GF-D8 (cell line): ENCODE measurements at places on chromosomes 11 and 22.

GRCh38 chr22:31800065-31800464 lies 46.2 kb downstream of the DEPDC5 start:
- DNase-seq: no peak

DNA sequence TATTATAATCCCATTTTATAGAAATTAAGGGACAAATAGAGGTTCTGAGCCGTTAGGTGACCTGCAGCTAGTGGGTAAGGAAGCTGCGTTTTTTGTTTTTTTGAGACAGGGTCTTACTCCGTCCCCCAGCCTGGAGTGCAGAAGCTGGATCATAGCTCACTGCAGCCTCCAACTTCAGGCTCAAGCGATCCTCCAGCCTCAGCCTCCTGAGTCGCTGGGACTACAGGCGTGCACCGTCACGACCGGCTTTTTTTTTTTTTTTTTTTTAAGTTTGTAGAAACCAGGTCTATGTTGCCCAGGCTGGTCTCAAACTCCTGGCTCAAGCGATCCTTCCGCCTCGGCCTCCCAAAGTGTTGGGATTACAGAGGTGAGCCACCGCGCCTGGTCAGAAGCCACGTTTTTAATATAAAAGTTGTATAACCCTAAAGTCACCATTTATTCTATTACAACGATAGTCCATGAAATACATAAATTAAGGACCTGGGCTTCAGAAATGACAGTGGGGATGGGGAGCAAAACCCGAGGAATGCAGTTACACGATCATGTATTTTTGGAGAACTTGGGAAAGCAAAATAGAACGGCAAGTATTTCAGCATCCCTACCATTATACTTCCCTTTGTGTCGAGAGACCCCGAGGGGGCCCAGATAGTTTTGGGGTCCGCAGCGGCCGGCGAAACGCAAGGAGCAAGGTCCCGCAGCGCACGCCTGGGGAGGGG lies 638 bp downstream of the SAAL1 start:
- no peak for DNase-seq

DNA sequence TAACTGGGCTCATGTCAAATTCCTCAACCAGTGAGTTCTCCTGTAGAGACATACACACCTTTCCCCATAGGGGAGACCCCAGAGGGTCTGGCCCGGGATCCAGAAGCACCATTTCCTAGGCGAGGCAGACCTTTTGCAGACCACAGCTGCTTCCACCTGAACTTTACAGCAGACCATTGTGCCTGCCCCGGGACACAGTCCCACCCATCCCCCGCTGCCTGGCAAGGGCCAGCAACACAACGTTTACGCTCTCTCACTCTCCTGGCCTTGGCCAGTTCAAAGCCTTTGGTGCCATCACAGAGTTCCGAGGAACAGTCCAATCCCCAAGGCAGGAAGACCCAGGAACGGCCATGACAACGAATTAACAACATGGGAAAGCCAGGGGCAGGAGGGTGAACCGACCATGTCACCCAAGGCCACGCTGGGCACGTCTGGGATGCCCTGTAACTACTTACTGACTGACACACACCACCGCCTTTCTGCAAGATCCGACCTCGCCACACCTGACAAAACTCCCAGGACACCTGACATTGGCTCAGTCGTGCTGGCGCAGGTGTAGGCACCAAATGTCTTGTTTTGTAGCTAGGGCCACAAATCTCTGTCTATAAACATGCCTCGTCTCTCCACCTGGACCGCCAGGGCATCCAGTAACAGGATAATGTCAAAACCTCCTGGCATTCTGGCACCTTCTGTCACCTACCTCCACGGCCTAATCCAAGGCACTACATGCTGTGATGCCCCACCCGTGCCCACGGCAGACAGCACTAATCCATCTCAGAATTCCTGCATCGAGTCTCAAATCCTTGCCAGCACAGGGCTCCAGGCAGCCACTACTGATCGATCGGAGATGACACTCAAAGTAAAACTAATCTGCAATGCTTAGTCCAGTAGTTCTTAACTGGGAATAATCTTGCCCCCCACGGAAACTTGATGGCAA lies 51.3 kb downstream of the MYH9 start:
- DNase-seq: no peak

DNA sequence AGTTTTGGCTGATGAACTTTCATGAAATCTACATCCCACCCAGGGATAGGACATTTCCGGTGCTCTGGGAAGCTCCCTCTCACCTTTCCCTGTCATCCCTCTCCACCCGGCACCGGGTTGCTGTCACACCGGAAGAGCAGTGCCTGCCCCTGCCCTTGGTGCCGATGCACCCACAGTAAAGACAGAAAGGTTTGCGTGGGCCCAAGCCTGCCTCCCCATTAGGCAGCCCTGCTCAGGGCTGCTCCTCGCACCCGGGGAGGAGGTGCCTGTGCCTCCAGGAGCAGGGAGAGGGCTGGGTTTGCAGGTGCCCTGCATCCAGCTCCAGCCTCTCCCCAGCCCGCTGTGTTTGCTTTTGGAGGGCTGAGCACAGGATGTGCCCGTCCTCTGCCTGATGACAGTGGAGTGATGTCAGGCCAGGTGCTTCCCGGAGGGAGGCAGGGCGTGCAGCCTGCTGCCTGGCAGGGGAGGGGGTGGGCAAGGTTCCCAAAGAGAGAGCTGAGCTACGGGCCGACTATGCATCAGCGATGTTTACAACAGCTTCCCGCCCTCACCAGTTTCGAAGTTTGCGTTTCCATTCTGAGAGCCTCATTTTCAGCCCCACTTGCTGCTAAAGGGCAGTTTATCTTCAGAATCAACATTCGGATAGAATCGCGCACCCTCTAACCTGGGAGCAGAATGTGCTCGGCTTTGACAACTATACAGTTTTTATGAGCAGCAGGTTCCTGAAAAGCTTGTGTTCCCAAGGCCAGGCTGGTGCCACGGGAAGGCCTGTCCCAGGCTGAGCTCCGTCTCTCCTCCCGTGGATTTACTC lies 83.2 kb upstream of the CLDN5 start:
- DNase-seq: no peak

DNA sequence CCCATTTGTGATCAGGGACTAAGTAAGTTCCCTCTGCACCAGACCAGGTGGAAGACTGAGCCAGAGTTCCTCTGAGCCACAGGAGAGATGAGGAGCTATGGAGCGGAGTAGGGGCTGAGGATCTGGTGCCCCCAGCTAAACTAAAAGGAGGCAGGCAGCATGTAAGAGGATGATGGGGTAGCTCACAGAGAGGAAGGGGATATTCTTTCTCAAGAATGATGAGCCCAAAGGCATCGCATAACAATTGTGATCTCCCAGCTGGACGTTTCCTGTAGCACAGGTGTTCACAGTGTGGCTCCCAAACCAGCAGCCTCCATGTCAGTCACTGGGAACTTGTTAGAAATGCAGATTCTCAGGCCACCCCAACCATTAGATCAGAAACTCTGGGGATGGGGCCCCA lies 24.4 kb downstream of the ADAMTS8 start:
- no peak for DNase-seq

- no peak for DNase-seq
Measured at GRCh38 chr11:64649291-64649697, 58.3 kb downstream of the SLC22A12 start.

DNA sequence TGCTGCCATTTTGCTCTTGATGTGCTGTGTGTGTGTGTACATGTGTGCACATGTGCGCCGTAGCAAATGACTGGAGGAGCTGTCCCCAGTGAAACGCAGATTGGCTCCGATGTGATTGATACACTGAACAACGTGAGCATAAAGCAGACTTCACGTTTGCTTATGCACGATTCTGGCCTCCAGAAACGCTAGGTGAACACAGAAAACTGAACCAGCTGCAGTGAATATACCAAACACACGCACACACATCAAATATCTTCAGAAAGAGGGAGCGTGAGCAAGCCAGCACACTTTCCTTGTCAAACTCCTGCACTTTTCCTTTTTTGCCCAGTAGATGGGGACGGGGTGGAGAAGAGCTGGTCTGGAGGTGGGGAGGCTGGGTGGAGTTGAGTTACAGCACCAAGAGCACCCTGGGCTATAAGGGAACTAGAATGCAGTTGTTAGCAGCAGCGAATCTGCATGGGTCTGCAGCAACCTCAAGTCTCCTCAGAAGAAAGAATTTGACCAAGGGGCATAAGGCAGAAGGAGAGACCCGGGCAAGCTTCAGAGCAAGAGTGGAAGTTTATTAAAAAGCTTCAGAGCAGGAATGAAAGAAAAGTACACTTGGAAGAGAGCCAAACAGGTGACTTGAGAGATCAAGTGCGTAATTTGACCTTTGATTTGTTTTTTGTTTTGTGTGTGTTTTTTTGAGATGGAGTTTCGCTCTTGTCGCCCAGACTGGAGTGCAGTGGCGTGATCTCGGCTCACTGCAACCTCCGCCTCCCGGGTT lies 77.8 kb upstream of the CADM1 start:
- DNase-seq: no peak

GRCh38 chr11:64007160-64007628 lies 21.0 kb downstream of the OTUB1 start:
- DNase-seq: no peak

DNA sequence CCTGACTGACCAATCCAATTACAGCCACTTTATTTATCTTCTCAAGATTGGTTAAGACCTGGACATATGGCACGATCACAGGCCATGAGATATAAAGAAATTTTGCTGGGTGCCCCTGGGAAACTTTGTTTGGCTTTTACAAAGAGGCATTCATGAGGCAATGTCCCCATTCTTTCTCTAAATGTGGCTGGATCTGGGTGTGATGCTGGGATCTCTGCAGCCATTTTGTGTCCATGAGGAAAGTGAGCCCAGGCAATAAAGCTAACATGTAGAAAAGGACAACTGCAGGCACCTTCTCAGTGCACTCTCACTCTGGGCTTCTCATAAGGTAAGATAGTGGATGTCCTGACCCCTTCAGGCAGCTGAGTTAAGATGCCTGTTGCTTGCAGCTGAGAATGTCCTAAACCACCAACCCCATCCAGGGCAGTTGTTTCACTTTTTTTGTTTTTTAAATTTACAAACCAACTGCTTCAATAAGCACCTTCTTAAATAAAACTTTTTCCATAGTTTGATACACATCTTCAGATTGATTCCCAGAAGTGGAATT lies 372.3 kb downstream of the MIAT start:
- DNase-seq: no peak

GRCh38 chr11:27234043-27234668 lies 128.9 kb downstream of the CCDC34 start:
- DNase-seq: no peak

DNA sequence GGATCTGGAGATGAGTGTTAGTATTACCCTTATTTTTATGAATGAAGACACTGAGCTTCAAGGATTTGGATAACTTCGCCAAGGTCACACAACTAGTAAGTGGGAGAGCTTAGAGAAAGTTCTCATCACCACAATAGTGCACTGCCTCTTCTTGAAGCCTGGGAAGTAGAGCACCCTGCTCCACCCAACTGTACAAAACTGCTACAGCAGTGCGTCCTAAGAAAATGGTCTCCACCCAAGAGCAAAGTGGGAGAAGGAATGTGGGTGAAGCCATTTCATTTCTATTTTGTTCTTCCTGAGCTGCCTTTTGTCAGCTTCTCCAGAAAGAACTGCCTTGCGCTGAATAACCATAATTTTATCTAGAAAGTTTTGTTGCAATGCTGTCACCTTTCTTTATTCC lies 403.9 kb upstream of the FAT3 start:
- DNase-seq: no peak

- DNase-seq: no peak
Measured at GRCh38 chr11:84790849-84791427, 836.2 kb downstream of the DLG2 start.

- DNase-seq: no peak
Measured at GRCh38 chr11:3094223-3094824, 37.1 kb upstream of the CARS1 start.

- DNase-seq: no peak
Measured at GRCh38 chr11:94924171-94924572, 49.2 kb downstream of the CWC15 start.

DNA sequence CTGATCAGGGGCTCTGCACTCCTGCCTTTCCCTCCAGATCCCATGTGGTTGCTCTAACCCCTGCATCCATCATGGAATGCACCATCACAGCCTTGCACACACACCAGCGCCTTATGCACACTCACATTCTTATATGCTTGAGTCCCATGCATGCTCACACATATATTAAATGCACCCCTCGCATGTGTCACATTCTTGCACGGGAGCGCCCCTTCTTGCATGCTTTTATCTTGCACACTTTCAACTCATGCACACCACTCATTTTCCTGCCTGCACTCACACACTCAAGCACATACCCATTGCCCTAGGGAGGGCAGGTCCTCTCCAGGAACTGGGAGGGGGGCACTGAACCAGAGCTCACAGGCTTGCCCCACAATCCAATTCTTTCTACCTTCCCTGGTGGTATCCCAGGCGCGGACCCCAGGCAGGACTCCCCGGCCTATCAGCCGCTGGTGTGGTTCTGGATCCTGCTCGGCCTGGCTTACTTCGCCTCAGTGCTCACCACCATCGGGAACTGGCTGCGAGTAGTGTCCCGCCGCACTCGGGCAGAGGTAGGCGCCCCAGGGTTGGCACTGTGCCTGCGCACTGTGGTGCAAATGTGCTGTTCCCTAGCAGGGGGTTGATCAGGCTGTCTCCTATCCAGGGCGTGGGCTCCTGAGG lies 2.3 kb upstream of the CATSPERZ start:
- DNase-seq: no peak

DNA sequence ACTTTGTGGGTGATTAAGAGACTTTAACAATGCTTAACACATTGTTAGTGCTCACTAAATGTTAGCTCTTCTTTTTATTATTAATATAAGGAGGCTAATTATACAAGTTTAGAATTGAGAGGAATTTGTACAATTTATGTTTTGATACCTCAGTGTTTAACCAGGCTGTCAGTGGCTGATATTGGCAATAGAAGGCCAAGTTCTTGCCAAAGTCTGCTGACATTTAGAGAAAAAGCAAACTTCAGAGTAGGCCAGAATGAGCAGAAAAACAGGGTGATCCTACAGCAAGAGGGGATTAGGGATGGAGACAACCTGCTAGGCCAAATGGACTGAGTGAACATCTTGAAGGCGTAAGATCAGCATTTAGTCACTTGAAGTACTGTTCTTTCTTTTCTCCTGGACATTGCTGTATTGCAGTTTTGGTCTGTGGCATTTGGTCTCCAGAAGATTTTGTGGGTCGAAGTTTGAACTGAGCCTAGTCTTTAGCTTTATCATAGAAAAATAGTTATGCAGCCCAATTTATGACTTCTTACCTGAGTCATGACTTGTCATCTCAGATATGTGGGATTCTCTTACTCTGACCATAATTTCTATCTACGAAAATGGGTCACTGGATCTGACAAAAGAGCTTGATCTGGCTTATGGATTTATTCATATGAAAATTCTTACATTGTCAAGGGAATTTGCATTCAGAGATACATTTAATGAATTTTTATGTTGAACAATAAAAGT lies 9.0 kb downstream of the TRIM44 start:
- no peak for DNase-seq

DNA sequence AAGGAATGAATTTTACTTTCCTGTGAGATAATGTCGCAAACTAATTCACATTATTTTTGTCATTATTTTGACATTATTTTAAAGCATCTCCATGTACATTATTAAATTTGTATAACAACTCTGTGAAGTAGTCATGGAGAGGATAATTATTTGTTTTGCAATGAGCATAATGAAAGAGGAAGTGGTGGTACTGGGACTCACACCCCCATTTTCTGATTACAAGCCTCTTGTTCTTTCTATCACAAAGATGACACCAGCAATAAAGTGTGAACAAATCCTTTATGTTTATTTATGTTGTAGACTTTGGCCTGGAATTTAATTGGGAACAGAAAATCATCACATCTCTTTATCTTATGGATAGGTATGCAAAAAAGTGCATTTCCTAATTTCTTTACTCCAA lies 522.6 kb downstream of the TMEM135 start:
- no peak for DNase-seq
